ENCODE measurements at places on chromosomes 7 and 10.

GRCh38 chr7:158778471-158778870, 50.8 kb downstream of the ESYT2 start:
- no peak for DNase-seq

GRCh38 chr7:55075464-55076021, 56.7 kb downstream of the EGFR start:
- DNase-seq, result no peak

GRCh38 chr10:31083765-31084184, 52.1 kb upstream of the ZNF438 start:
- DNase-seq, result peak; percentile 52

DNA sequence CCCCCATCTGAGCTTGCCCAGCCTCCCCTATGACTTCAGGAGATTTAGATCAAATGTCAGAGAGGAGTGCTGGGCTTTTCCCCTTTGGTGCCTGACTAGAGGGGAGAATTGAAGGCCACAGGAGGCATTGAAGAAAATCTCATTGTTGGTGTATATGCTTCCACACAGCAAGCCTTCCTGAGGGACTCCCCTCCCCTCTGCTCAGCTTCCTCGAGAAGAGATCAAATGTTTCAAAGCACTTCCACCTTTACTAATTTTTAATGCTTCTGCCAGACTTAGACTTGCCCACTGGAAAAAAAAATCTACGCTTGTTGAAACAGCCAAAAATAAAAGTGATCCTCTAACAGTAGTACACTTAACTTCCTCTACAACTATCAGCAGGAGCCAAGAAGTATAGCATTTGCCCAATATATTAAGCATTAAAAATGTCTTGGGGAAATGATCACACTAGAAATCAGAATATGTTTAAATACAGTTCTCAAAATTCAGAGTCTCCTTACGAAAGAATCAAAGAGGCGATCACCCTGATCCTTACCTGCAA, 79.3 kb downstream of the FZD1 start:
- DNase-seq, result no peak

DNA sequence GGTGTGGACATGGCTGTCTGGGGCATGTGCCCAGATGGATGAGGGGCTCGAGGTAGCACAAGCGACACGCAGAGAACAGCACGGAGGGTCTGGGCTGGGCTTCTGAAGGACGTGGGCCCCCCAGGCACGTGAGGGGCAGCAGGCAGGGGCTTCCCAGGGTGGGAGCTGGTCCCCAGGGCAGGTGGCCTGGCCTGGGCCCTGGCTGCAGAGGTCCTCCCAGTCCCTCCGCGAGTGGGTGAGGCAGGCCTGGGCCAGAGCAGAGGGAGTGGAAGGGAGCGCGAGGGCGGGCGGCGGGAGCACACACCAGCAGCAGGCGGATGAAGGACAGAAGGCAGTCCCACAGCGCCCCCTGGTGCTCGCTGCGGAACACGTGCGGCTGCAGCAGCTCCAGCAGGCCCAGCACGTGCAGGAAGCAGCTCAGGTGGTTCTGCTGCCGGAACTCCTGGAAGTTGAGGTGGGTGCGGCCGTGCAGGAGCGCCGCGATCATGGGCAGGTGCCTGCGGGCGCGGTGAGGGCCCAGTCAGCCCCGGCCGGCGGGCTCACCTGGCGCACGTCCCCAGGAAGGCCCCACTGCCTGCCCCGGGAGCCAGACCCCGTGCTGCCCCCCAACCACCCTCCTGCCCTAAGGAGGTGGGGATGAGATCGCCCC, 14.7 kb upstream of the MICALL2 start:
- peak; percentile 87 for DNase-seq

DNA sequence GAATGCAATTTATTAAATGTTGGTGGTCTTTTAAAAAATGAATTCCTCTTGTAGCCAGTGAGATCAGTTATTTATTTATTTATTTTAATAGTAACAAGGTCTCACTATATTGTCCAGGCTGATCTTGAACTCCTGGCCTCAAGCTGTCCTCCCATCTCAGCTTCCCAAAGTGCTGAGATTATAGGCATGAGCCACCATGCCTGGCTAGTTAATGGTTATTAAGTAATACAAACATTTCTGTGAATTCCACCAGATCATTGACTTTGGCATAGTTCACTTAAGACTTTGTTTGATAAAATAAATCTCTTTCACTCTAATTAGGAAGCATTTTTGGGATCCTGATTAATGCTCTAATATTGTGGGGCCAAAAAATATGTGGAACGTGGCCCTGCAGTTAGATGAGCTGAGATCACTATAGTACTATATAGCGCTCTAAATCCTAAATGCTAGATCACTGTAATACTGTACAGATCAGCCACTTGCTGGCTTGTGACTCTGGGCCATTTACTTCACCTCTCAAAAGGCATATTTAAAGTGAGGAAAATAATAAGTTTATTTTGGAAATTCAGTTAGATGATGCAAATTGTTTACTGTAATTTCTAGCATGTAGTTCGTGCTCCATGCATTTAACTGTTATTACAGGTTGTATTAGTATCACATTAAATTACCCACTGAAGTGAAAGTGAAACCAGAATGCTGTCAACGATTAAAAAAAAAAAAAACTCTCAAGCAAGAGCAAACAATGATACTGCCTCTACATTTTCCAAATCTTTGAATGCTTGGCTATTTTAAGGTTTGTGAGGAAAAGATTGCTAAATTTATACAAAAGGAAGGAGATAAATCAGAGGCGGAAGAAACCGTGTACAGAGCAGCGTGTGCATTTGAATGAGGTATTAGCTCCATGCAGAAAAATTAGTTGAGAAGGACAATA, 15.9 kb upstream of the FAS start:
- no peak for DNase-seq

DNA sequence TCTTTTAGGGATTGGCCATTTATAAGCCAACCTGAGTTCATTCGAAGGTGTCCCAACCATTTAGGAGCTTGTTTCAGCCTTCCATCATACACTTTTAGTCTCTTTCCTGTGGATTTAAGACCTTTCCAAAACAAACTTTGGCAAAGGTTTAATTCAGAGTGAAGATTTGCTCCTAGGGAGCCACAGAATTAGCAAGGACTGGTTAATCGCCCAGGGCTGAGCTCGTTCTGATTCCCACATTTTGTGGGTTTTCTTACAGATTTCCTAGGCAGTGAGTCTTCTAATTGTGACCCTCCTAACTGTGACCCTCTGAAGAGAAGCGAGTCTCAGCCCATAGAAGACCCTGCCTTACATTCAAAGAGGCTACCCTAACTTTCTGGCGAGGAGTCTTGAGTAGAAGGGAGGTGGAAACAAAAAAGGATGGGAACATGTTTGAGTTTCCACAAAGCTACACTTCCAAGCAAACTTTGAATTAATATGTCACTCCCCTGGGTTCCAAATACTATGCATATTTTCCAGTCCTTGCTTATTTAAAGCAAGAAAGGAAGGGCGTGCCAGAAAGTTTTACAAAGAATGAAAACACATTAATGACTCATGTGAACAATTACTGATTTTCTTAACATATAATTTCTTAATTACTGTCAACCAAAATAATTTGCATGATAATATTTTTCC, 118.3 kb downstream of the ARID5B start:
- DNase-seq, result no peak

- no peak for DNase-seq
These were observed 129.2 kb downstream of the SORBS1 start for GRCh38 chr10:95431900-95432342.

- no peak for DNase-seq
These were observed 734.7 kb downstream of the KCNMA1 start for GRCh38 chr10:76902949-76903348.

DNA sequence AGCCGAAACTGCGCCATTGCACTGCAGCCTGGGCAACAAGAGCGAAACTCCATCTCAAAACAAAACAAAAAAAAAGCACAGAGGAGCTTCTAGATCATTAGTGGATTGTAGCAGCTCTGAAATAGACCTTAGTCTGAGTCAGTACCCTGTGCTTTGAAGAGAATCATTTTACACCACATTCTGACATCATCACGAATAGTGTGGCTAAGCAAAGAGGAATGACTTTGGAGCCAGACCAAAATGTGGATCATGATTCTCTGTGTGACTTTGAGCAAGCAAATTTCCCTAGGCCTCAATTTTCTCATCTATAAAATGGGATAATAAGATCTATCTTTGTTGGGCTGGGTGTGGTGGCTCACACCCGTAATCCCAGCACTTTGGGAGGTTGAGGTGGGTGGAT, 618.9 kb downstream of the CALN1 start:
- DNase-seq, result no peak

GRCh38 chr10:70899096-70899495, 10.7 kb upstream of the PCBD1 start:
- no peak for DNase-seq

- DNase-seq, result no peak
These were observed 35.2 kb downstream of the STK17A start for GRCh38 chr7:43618073-43618472.

DNA sequence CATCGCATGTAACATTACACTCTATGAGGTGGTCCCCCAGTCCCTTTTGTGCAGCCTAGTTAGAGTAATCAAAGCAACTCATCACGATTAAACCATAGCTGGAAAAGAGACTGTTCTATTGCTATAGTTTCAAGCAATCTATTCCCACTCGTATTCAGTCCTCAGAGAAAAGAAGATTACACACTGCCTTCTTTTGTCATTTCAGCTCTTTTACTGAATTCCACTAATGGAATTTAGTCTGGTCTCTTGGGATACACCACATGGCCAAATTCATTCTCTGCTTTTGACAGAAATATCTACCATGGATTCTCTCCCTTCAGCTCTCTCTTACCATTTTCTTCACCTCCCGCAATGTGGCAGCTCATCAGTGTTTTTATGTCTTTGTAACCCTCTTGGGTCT, 108.9 kb upstream of the HDAC9 start:
- no peak for DNase-seq

- no peak for DNase-seq
These were observed 22.7 kb upstream of the CBLL1 start for GRCh38 chr7:107721286-107721685.

DNA sequence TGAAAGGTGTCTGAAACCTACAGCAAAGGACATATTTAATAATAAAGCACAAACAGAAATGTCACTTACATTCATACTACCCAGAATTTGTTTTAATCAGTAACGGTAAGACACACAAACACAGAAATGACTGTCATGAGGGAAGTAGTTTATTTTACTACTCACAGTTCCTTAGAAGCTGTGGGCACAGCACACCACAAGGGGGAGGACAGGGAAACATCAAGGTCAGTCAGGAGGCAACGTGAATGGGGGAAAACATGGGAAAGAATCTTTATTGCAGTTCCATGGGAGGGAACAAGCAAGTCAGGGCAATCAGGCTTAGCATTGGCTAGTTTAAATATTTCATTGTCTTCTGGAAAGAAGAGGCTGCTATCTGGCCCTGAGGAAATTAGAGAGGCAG, 123.8 kb upstream of the PDSS1 start:
- no peak for DNase-seq

- no peak for DNase-seq
These were observed 233.6 kb upstream of the PPP1R3A start for GRCh38 chr7:114152314-114152938.

- peak; percentile 0 for DNase-seq
These were observed 115.3 kb upstream of the WDR11 start for GRCh38 chr10:120735773-120736371.

DNA sequence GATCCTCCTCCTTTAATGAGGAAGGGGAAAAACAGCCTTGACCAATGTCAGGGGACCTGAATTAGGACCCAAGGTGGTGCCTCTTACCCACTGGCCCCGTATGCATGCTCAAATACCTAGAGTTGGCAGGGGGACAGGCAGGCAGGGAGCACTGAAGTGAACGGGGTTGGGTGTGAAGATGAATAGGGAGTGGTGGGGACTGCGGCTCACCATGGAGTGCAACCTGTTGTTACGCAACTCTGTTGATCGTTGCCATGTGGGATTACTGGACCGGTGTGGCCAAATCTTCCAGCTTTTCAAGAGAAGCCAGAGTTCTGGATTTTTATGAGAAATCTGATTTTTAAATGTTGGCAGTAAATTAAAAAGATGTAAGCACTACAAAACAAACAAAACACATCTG, 48.1 kb downstream of the TLL2 start:
- no peak for DNase-seq

DNA sequence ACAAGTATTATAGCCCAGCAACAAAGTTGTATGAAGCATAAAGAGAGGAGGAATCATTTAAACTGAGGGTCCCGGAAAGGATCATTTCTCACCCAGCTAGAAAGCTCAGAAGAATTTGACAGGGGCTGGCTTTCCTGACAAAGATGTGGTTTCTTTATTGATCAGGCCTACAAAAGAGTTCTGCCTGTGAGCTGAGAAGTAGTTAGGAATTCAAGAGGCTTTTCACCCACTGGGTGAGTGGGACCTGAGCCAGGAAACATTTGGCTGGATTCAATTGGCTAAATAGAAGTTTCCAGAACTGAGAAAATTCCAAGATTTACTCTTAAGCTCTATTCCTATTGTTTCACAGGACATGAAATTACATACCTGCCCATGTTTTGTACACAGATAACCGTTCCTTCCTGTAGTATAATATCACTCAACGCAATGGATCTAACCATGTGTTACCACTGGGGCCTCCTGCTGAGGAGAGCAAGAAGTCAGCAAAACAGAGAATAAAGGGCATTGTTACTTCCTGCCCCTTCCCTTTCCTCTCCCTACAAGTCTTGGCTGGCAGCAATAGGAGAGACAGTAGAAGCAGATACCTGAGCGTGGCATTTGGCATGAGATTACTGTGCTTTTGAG, 53.9 kb upstream of the PAPSS2 start:
- no peak for DNase-seq

DNA sequence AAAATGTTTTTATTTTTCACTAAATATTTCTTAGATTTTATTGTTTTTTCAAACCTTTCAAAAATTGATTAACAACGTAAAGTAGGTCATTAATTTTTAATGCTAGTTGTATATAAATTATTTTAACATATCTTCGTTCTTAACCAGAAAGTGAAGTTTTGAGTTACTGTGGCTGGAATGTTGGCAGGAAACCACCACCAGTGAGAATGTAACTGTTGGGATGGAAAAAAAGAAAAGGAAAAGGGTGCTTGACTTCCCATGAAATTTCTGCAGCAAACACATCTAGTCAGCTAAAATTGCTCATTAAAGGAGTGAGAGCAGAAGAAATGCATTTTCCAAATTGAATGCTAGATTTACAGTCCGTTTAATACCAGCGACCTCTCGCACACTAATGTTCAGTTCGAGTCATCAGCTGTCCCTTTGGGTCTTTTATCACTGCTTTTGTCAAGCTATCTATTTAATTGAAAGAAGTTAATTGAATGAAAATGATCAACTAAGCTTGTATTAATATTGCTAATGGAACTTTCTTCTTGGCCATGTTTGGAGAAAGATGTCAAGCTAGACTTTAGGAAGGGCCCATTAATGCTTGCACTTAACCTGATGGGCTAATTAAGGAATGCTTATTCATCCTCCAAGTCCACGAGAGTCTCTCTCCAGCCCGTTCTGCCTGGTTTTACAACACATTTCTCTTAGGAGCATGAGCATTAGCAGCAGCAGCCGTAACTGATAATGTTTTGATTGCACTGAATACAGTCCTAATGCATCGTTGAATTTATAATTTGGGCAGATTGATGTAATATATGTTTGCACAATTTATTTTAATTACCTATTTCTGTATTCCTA, 70.1 kb downstream of the UBE3C start:
- DNase-seq, result no peak

- DNase-seq, result no peak
These were observed 58.2 kb downstream of the TMEM106B start for GRCh38 chr7:12269100-12269895.

- DNase-seq, result no peak
These were observed 228.1 kb downstream of the BICC1 start for GRCh38 chr10:58740620-58741369.

- peak; percentile 35 for DNase-seq
These were observed 10.4 kb upstream of the PRKG1 start for GRCh38 chr10:51063659-51064535.

- no peak for DNase-seq
These were observed 52.6 kb upstream of the ST8SIA6 start for GRCh38 chr10:17506856-17507471.
